ENCODE measurements at places on chromosomes 1 and 21.

- no peak for DNase-seq
Observed at GRCh38 chr1:73868810-73869336, 329.1 kb downstream of the LRRIQ3 start.

GRCh38 chr1:59218521-59219236 is 78.2 kb upstream of the FGGY start:
- DNase-seq: no peak

- no peak for DNase-seq
Observed at GRCh38 chr1:190344454-190344853, 133.2 kb downstream of the BRINP3 start.

- no peak for DNase-seq
Observed at GRCh38 chr1:231397886-231398671, 24.0 kb downstream of the EGLN1 start.

DNA sequence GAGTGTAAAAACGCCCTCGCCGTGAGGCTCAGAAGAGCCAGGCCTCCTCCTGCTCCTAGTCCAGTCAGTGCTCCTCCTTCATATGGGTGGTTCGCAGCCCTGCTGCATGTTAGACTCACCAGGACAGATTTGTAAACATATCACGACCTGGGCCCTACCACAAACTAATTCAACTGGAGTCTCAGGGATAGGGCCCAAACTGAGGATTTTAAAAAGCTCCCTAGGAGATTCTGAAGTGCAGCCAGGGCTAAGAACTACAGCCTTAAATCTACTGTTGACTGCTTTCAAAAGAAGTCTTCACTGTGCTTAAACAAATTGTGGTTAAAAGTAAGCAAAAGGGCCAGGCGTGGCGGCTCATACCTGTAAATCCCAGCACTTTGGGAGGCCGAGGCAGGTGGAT is 57.0 kb downstream of the CAMTA1 start:
- no peak for DNase-seq

DNA sequence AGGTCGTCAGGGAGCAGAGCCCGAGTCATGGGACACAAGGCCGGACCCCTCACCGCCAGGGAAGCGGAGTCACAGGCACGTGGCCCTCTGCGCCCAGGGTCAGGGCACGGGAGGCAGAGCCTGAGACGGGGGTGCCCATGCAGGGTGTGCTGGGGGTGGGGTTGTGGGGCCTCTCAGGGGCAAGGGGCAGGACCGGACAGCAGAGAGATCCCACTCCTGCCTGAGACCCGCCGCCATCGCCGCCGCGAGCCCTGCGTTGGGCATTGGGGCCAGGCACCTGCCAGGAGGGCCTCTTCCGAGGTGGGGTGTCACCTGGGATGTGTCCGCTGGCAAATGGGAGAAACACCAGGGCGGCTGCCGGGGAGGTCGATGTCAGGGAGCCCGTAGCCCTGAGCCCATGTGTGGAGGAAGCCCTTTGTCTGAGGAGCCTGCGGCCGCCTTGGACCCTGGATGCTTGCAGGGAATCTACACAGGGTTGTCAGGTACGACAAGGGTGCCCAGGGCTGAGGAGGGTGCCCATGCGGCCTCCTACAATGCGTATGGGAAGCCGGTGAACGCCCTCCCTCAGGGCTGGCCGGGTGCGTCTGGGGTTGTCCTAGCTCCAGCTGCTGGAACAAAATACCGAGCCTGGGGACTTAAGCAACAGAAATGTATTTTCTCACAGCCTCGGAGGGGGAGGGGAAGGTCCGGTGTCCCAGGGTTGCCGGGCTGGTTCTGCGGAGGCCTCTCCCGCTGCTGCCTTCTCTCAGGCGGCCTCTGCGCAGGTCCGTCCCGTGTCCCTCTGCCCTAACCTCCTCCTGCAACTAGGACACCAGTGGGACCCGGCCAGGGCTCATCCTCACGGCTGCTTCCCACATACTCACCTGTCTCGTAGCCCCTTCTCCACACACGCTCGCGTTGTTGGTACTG is 16.4 kb upstream of the C1orf159 start:
- peak; percentile 54 for DNase-seq

DNA sequence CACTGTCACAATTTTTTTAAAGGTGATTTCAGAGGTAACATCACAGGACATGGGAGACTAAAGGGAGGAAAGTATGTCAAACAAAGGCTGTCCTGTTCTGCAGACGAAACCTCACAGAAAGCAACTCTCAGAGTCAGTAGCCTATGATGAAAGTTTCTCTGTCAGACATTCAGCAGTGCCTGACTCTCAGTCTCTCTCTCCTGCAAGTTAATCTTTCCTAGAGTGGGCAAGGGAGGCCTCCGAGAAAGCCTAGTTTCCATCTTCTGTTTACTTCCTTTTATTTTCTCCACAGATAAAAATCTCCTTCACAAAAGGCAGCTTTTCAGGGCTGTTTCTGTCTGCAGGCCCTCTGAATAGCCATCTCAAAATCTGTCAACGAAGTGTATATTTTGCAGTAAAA is 24.9 kb upstream of the FMO2 start:
- peak; percentile 68 for DNase-seq

GRCh38 chr1:205004351-205004750 is 38.7 kb upstream of the CNTN2 start:
- DNase-seq: no peak

GRCh38 chr1:27074175-27074780 is 61.6 kb upstream of the TENT5B start:
- DNase-seq: no peak

GRCh38 chr1:235008239-235008638 is 120.4 kb downstream of the TOMM20 start:
- DNase-seq: no peak

Measured in renal cortical epithelial cell (primary cell).